T-cell (primary cell): ENCODE measurements at places on chromosomes 4 and X. TPM values are rescaled to one million over a fixed set of nuclear protein-coding genes. Genes with fewer than 3 reads are reported as not detected.

DNA sequence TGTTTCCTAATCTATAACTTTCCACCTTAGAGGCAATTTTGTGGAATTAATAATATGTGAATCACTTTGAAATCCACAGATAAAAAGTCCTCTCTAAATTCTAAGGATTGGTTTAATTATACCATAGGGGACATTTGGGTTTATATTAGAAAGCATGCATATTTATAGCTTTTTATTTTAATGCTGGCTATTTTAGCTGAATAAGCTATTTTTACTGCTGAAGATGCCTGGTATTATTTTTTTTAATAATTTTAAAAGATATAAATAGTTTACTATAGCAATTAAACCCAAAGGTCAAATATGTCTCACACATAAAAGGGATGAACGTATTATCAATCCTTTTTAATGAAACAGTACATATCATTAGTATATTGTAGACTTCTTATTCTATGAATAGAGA is 415.4 kb downstream of the MAGEB5 start:
- no peaks in the 10 kb centered on the region for H3K27me3 ChIP-seq
- no peaks in the 10 kb centered on the region for H3K36me3 ChIP-seq
- no peaks in the 10 kb centered on the region for H3K4me1 ChIP-seq
- DNase-seq: no peak
- H3K4me3 ChIP-seq: no peak overlapping the region

- H3K27me3 ChIP-seq: peaks cover 57% of the 10 kb centered on the region
- H3K4me1 ChIP-seq: no peaks in the 10 kb centered on the region
- DNase-seq: no peak
- H3K27ac ChIP-seq: no peak overlapping the region
- H3K4me3 ChIP-seq: no peak overlapping the region
Observed at GRCh38 chr4:8585186-8585585, 5.0 kb downstream of the GPR78 start.

DNA sequence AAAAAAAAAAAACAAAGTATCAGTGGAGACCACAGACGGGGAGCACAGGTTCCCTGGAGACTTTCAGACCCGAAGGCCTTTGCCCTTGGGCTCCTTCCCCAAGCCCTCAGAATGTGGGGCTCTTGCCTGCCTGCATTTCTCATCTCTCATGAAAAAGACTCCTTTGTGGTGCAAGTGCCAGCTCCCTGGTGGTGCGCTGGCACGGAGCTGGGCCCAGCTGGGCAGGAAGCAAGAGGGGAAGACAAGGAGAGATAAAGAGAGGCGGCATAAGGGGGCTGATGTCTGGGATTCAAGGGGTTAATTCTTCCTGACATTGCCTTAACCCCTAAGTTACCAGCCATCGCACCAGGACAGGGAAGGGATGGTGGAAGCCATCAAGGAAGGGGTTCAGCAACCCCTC is 21.8 kb downstream of the NLGN3 start:
- no peaks in the 10 kb centered on the region for H3K4me1 ChIP-seq
- no peak for DNase-seq
- no peaks in the 10 kb centered on the region for H3K27me3 ChIP-seq
- H3K36me3 ChIP-seq: no peaks in the 10 kb centered on the region
- no peak overlapping the region for H3K27ac ChIP-seq

Gene CXCL3
- total RNA-seq: not detected
